ENCODE measurements at places on chromosomes 3 and 15. TPM values are rescaled to one million over a fixed set of nuclear protein-coding genes. Genes with fewer than 3 reads are reported as not detected.

Gene LRRC58
- total RNA-seq, result 17.0 TPM

Gene ADAMTS17
- 8.3 TPM for total RNA-seq

Gene SLC2A2
- total RNA-seq, result 0.27 TPM

Gene ACTC1
- total RNA-seq, result not detected

Gene ABTB1
- 22.9 TPM for total RNA-seq

Gene ITPKA
- total RNA-seq, result 43.5 TPM

Gene P2RY14
- 2.9 TPM for total RNA-seq

Gene CTXN2
- total RNA-seq, result 0.16 TPM

Gene IL12A
- 0.69 TPM for total RNA-seq

Gene CCDC39
- total RNA-seq, result not detected

Gene TBC1D23
- 35.6 TPM for total RNA-seq

All from colonic mucosa (tissue), 4 donors.